Activated CD4-positive, alpha-beta T cell treated with anti-CD3 and anti-CD28 coated beads for 1 hour (primary cell): ENCODE measurements at places on chromosomes 2 and 18.

GRCh38 chr18:78582181-78582709, 397.4 kb upstream of the SALL3 start:
- no peak for DNase-seq

DNA sequence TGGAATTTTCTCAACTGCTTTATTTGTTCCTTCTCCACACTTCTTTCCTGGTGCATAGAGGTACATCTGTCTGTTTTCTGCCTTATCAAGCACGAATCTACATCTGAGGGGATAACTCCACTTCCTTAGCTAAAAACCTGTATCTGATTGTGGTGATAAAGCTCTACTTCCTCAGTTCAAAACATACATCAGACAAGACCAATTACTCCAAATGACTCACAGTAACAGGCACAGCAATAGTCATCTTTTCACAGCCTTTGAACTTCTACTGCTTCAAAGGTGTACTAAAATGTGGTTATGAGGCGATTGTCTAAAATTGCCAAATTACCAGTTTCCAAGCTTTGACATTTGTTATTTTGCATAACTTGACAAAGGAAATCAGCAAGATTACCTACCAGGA, 803.6 kb upstream of the ZEB2 start:
- no peak for DNase-seq

DNA sequence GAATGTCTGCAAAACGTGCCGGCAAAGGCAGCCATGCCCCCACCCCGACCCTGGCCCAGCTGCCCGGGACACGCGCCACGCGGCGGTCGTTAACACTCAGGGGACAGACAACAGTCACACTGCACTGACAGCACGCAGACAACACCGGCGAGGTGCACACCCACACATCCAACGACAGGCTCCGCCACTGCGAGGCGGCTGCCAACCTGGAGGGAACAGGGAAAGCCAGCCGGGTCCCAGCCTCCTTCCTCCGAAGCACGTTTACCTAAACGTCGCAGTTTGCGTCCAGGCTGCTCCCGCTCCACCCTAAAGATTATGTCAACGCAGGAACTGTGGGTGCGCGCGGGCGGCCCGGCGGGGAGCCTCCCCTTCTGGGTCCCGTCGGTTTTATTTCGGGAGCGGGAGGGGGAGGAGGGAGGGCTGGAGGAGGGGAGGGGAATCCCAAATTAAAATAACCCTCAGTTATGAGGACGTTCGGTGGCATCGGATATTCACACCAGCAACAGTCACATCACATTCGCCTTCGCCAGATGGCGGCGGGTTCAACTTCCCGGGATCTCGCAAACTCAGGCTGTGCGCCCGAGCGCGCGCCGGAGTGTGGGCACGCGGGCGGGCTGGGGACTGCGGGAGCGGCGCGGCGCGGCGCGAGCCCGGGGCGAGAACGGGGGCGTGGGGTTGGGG, 644 bp downstream of the PTGR3 start:
- DNase-seq, result peak; percentile 21

- no peak for DNase-seq
Measured at GRCh38 chr2:187138265-187138664, 289.3 kb upstream of the ZSWIM2 start.

GRCh38 chr2:240338274-240338673, 97.2 kb upstream of the GPC1 start:
- no peak for DNase-seq

DNA sequence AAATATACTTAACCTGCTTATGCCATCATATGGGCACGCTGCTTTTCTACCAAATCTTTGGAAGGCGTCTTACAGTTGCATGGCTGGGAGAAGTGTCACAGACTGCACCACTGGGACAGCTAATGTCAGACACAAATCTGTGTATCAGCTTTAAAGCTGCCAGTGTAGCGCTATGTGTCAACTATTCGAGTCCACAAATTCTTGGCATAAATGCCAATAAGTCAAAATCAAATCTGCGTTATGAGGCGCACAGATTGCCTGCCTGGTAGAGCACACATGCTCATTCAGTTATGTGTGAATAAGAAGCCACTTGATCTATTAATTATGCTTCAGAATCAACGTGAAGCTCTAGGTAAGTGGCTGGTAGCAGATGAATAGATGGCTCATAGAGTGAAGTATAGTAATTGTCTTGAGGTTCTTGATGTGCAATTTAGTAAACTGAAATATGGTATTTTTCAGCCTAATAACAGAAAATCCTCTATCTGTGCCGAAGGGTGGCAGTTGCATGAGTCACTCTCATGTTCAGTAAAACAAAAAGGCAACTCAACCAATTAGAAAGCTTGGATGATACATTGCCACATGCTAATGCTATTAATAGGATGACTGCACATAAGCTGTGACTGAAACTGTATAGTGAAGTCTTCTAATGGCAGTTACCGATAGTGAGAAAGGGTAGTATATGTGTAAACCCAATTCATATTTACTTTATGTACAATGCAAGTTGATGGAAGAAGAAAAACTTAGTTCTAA, 52.0 kb downstream of the DCC start:
- no peak for DNase-seq

DNA sequence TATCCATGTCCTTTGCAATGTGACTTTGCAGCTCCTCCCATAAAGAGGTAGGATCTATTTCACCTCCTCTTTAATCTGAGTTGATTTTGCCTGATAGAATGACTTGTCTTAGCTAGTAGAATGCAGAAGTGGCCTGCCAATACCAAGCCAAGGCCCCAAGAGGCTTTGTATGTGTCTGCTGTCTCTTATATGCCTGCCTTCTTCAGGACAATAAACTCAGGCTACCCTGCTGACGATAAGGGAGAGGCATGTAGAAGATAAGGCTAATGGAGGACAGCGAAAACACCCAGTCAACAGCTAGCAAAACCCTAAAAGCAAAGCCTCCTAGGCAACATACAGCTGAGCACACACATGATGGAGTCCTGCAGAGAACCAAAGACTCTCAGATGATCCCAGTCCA, 1.8 kb upstream of the ZC3H8 start:
- no peak for DNase-seq
